ENCODE measurements at places on chromosomes 16 and 17.
A peak's percentile ranks its signal among the peaks of the same experiment; 100 is the strongest.

- peak; percentile 23 for DNase-seq
These were observed 20.7 kb downstream of the PIK3R6 start for GRCh38 chr17:8846768-8847211.

- DNase-seq, result no peak
These were observed 39.8 kb upstream of the MMP2 start for GRCh38 chr16:55439101-55439690.

GRCh38 chr16:6853565-6853964 is 479.1 kb upstream of the RBFOX1 start:
- no peak for DNase-seq

DNA sequence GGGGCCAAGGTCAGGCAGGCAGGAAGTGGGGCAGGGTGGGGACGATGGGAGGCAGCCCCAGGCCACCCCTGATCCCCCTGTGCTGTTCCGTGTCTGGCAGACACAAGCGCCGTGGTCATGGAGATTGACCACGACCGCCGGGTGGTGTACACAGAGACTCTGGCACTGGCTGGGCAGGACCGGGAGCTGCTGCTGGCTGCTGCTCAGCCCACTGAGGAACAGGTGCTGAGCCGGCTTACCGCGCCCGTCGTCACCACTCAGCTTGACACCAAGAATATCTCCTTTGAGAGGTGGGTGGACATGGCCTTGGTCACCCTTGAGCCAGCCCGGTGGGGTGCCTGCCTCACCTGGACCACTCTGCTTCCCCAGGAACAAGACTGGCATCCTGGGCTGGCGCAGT is 13.7 kb downstream of the CORO6 start:
- no peak for DNase-seq

DNA sequence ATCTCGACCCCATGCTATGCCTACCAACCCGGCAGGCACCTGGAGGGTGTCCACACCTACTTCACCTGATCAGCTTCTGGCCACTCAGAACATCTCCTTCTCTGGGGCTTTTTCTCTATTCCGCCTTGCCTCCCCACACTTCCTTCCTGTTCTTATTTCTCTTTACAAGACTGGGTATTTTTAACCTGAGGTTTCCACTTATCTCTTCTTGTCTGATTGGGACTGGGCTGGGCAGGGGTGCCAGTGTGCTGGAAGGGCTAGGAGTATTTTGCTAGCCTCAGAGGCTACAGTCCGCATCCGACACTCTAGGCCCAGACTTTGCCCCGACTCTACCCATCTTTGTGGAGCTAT is 26.2 kb upstream of the ZNF652 start:
- DNase-seq, result peak; percentile 60

DNA sequence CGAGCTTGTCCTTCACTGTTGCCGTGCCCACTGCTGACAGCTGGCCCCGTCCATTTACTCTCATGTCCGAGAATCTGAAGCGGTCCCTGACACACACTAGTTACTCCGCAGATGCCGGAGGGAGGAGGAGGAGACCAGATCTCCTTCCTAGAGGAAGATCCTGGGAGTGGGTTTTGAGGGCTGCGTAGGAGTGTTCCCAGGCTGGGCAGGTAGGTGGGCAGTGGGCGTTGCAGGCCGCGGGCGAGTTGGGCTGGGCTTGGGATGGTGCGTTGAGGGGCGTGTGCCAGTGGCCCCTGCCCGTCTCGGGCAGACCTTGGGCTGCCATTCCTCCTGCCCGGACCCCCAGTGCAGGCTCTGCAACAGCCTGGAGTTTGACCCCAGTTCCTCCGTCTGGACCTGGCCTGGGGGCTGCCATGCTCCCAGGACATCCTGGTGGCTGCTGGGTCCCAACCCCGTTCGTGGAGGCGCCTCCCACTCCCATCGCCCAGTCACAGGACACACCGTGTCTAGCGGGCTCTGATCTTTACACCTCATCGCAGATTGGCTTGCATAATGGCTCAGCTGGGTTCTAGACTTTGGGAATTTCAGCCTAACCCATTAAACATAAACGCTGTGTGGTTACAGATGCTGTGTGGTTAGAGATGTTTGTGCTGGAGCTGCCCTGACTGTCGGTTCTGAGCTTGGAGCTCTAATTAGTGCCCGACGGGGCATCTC is 22.8 kb downstream of the CACNA1H start:
- DNase-seq, result no peak

- DNase-seq, result no peak
These were observed 28.7 kb downstream of the BRIP1 start for GRCh38 chr17:61834610-61835009.

- DNase-seq, result no peak
These were observed 3.4 kb downstream of the ACE start for GRCh38 chr17:63480192-63480784.

GRCh38 chr17:49734515-49735490 is 27.0 kb upstream of the SLC35B1 start:
- DNase-seq, result no peak

- DNase-seq, result no peak
These were observed 135.9 kb downstream of the KATNIP start for GRCh38 chr16:27685807-27686206.

GRCh38 chr16:55713103-55713502 is 57.3 kb downstream of the SLC6A2 start:
- DNase-seq, result no peak

- DNase-seq, result peak; percentile 42
These were observed 2.2 kb upstream of the UQCRC2 start for GRCh38 chr16:21950782-21951521.

- no peak for DNase-seq
These were observed 3.1 kb downstream of the PRCD start for GRCh38 chr17:76542984-76543383.

GRCh38 chr16:82888591-82889001 is 261.8 kb downstream of the CDH13 start:
- DNase-seq, result no peak

- DNase-seq, result no peak
These were observed 5.0 kb upstream of the FADS6 start for GRCh38 chr17:74898376-74898946.

DNA sequence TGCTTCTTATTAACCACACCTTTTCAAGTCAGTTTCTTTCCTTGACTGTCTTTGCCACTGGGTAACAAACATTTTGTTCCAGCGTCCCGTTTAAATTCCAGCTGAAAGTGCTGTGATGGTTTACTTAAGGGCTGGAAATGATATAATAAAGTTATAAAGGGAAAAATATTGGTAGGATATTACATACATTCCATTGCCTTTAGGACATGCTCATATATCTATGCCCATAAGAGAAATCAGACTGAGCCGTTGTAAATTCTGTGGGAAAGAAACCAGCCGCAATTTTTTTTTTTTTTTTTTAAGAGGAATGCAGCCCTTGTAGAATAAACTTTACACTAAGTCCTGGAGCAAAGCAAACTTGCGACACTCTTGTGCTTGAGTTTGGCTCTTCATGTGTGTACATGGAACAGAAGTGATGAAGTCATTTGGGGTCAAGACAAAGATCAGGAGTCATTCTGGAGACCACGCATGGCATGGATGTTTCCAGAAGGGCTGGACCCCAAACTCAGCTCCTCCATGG is 210.9 kb downstream of the XYLT1 start:
- DNase-seq, result no peak
